Activated CD8-positive, alpha-beta memory T cell treated with anti-CD3 and anti-CD28 coated beads for 1 hour (primary cell): ENCODE measurements at places on chromosomes 11 and 22.

DNA sequence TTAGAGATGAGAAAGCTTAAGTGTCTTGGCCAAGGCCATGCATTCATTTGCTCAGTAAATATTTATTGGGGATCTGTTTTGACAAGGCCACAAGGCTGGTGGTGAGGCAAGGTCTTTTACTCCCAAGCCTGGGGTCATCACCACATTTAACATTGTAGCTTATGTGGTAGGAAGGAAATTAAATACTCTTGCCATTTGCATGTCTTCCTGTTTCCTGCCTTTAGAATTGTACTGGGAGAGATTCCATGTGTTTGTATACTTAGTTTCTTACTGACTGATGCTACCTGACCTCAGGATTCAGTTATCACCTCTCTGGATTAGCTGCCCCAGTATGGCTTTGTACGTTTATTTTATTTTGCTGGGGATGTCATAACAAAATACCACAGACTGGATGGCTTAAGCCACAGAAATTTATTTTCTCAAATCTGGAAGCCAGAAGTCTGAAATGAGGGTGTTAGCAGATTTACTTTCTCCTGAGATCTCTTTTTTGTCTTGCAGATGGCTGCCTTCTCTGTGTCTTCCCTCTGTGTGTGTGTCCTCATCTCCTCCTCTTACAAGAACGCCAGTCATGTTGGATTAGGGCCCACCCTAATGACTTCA is 44.8 kb downstream of the SPECC1L start:
- DNase-seq, result no peak

DNA sequence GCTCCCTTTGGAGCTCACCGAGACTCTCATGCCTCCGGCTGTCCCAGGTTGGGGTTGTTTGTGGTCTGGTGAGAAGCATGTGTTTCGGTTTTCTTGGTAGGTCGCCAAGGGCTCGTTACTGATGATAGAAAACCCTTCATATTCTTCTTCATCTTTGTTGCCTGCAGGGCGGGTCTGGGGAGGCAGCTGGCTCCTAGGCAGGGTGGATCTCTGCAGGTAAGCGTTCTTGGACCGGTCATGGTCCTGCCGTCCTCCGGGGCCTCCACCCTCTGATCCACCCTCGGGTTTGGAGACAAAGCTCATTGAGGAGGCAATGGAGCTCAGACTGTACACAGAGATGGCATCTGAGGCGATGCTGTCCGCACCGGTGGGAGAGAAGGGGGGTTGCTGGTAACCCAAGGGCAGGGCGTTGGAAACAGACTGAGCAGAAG is 64.3 kb upstream of the PITPNB start:
- no peak for DNase-seq

GRCh38 chr11:27234043-27234668 is 128.9 kb downstream of the CCDC34 start:
- no peak for DNase-seq

GRCh38 chr11:27139742-27140367 is 99.2 kb downstream of the BBOX1 start:
- no peak for DNase-seq

DNA sequence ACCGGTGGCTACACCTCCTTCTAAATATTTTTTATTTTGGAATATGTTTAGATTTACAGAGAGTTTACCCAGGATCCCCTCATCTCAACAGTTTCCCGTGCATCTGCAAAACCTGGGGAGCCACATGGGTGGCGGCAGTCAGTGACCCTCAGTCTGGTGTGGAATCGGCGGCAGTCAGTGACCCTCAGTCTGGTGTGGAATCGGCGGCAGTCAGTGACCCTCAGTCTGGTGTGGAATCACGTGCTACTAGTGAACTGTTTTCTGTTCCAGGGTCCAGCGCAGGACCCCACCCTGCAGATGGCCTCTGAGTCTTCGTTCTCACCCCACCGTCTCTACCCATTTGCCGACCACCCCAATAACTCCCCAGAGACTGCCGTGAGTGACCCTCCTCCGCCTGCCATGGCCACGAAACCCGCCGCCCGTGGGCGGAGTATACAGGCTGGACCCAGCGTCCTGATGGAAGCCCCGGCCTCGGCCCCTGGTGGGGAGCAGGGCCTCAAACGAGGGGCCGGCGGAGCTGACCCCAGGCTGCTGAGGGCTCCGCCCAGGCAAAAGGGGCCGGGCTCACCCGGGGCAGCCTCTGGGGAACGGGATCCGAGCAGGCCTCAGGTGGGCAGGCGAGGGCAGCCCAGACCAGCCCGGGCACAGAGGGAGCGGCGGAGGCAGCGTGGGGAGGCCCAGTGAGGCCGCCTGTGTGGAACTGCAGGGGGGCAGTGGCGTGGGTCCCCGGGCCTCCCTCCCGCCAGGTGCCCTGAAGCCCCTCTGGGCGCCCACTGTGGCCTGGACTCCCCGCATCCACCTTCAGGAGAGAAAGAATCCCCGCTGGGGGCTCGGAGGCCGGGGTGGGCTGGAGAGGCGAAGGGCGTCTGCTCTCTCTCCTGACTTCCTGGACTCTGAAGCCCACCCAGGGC is 2.5 kb downstream of the IL17REL start:
- no peak for DNase-seq

- DNase-seq, result no peak
Observed at GRCh38 chr11:110763249-110764011, 51.2 kb upstream of the ARHGAP20 start.

- no peak for DNase-seq
Observed at GRCh38 chr11:67452141-67452952, at the start of gene GPR152. Gene GPR152 (minus strand): TSS chr11:67452729. CDS start chr11:67452724, 5 bp downstream.

DNA sequence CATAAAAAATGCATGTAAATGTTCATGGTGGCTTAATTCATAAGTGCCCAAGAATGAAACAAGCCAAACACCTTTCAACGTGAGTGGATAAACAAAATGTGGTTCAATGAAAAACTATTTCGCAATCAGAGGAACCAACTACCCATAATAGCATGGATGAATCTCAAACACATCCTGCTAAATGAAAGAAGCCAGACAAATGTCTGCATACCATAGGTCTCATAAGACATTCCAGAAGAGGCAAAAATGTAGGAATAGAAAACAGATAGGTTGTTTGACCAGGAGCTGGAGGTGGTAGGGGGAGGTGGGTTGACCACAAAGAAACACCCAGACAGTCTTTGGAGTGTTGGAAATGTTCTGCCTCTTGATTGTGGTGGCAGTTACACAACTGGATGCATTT is 13.2 kb upstream of the OSBPL5 start:
- no peak for DNase-seq

DNA sequence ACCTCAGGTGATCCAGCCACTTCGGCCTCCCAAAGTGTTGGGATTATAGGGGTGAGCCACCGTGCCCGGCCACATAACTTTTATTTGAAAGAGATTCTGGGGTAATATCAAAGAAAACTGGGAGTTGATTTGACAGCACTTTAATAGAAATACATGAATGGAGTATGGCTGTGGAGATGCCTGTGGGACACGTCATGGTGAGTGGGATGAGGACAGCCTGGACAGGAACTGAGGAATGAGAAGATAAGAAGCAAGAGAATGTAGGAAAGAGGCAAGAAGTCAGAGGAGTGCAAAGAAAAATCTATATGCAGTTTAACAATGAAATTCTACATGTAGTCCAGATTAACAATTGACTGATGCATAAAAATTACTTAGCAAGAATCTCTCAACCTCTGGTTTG is 31.0 kb downstream of the SLC22A6 start:
- DNase-seq, result no peak

DNA sequence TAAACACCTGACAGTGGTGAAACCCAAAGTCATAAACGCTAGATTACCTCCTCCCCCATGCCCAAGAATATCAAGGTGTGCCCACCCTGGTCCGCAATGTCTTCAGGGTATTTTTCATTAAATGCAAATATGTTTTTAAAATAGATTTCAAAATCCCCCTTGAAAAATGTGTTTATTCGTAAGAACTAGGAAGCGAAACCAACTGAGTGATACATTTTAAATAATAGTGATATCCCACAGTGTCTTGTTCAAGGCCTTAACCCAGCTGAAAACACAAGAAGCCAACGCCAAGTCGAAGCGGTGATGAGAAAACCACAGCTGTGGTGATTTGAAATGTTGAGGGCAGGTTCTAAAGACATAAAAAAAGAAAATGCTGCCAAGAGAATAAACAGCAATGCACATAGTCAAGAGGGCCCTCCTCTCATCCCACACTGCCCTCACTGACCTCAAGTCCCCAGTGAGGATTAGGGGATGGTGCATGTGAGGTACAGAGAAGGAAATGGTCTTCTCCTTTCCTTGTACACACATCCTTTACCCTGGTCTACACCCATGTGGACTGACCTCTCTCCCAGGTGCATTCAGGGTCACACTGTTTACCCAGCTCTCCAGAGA is 25.5 kb downstream of the KCNJ1 start:
- no peak for DNase-seq

DNA sequence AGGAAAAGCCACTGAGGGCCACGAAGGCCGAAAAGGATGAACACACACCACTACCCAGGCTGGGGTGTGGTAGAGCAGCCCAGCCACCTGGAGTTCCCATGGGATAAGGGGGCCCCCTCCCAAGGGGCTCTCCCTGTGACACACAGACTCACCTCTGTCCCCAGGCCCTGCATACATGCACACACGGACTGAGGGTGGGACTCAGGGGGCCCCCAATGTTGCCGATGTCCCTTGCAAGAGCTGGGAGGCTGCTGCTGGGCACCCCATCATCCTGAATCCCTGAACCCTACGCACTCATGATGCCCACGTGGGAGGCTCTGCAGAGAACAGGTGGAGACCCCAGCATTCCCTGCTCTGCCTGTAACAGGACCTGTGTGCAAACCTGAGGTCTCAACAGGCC is 14.5 kb downstream of the SHANK2 start:
- DNase-seq, result no peak

DNA sequence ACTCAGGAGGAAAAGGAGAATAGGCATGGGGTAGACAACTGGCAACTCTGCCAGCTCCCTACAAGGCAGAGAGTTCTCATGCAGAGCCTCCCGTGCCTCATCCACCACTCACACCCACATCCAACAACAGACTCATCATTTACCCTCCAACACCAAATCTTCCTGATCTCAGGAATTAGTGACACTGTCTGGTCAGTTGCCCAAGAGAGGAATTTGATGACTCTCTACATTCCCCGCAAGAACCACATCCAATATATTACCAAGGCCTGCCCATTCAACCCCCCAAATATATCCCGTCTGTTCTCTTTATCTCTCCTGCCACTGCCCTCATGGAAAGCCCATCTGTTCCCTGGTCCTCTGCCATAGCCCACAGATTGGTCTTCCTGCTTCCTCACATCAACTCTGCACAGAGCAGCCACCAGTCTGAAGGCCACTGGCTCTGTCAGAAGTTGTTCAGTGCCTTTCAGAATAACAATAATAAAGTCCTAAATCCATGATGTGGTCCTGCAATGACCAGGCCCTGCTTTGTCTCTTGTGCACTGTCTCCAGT is 57.5 kb upstream of the CD82 start:
- DNase-seq, result no peak

GRCh38 chr11:113681282-113681681 is 24.8 kb downstream of the TMPRSS5 start:
- DNase-seq, result no peak

DNA sequence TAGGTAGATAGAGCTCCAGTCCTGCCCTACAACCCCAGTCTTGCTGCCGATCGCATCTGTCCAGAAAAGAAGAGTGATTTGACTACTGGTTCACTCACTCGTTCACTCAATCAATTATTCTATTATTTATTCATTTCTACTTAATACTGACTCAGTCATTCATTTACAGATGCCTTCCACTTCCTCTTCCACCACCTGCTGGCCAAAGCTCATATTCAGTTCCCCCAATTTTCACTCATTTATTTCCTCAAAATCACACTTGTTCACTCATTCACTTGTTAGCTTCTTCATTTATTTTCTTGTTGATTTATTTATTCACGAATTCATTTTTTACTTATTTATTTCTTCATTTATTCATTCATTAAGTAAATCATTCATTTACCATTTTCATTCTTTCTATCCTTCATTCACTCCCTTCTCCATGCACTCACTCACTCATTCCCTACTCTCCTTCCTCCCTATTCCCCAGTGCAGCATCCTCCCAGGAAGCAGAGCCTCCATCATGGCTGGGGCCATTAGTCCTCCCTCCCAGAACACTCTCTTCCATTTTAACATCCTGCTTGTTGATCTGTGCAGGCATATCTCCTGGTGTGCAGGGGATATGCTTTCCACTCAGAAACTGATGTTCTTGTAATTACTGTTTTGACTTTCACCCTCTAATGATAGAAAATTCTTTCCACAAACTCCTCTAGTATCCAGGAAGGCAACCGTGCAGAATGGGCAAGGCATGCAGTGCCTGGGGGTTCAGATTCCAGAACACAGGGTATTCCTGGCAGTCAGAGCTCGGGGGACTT is 281.0 kb downstream of the TENM4 start:
- DNase-seq, result no peak

- DNase-seq, result no peak
Observed at GRCh38 chr22:17093081-17093480, 8.3 kb downstream of the IL17RA start.

DNA sequence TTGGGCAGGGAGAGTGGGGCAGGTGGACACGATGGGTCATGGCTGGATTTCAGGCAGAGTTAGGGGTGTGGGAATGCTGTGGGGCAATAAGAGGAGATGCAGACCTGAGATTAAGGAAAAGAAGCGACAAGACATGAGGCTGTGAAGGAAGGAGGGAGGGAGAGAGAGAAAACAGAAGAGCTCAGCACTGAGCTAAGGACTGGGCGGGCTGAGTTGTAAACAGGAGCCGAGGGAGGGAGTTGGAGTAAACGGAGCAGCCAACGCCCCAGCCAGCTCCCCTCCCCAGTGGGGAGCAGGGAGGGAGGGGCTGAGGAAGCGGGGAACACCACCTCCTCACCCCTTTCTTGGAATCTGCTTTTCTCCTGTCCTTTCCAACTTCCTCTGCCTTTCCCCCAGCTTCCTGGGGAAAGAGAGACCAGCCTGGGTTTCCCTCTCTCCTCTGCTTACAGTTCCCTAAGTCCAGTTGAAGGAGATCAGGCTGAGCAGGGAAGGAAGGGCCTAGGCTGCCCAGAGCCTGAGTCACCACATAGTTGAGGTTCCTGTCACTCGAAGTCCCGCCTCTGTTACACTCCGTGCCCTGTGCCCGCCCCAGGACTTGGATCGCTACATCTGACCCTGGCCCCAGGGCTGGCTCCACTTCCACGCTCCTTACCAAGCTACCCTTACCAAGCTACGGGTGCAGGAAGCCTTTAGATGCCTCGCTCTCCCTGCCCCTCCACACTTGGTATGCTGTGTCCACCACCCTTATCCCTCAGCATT is 6.7 kb upstream of the AHNAK start:
- DNase-seq, result peak; percentile 39

GRCh38 chr11:76030968-76031590 is 175.2 kb downstream of the WNT11 start:
- no peak for DNase-seq
